Mammary microvascular endothelial cell (primary cell): ENCODE measurements at places on chromosomes 7 and 10. TPM values are rescaled to one million over a fixed set of nuclear protein-coding genes. Genes with fewer than 3 reads are reported as not detected.

Gene COL26A1
- not detected in 2 replicates for total RNA-seq

Gene NPSR1
- not detected in 2 replicates for total RNA-seq

Gene MARVELD1
- total RNA-seq: 27.0 and 38.7 TPM in 2 replicates

Gene FGFBP3
- 0.15 and 0.33 TPM in 2 replicates for total RNA-seq

Gene TBX20
- total RNA-seq: not detected in 2 replicates

Gene SMNDC1
- 5.1 and 6.6 TPM in 2 replicates for total RNA-seq

Gene GIMAP8
- total RNA-seq: 16.7 and 18.3 TPM in 2 replicates

Gene CHST12
- 16.8 and 17.0 TPM in 2 replicates for total RNA-seq

Gene OR2A12
- total RNA-seq: not detected in 2 replicates

Gene GIMAP5
- 54.7 and 56.8 TPM in 2 replicates for total RNA-seq

Gene PBLD
- total RNA-seq: 2.5 TPM in 2 replicates

Gene TRDMT1
- total RNA-seq: 4.3 and 4.9 TPM in 2 replicates

Gene SPDYE3
- total RNA-seq: 0.05 TPM in 1 of 2 replicates, not detected in the other

Gene PILRA
- not detected in 2 replicates for total RNA-seq

Gene PRR15
- 0.30 TPM in 1 of 2 replicates, not detected in the other for total RNA-seq

Gene C10orf105
- total RNA-seq: not detected in 2 replicates

Gene PNLIPRP1
- not detected in 2 replicates for total RNA-seq

Gene SSC4D
- total RNA-seq: 0.73 and 0.79 TPM in 2 replicates

Gene ASIC3
- not detected in 2 replicates for total RNA-seq
